ENCODE measurements at places on chromosomes 7 and 10.

- DNase-seq: no peak
Observed at GRCh38 chr10:132738454-132739224, 47.3 kb downstream of the NKX6-2 start.

- DNase-seq: no peak
Observed at GRCh38 chr7:141094336-141095070, 20.6 kb downstream of the TMEM178B start.

GRCh38 chr7:69002416-69002815, 595.9 kb upstream of the AUTS2 start:
- DNase-seq: no peak

DNA sequence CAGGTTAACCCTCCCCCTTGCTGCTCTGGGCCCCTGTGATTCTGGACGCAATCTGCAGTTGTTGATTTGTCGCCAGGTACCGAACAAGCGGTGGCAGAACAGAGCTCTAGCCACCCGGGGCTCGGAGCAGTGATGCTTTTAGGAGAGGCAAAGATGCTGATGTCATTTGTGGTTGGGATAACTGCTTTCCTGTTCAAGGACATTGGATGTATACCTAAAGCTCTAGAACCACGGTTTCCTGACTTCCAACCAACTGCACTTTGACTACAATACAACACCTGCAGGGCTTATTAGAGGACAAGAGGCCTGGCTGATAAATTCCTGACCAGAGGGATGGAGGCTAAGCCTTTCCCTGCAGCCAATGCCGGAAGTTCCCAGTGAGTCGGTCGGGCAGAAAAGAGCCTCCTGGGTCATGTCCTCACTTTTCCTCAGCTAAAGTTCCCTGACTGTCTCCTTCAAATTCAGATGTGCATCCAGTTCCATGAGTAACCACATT, 6.5 kb upstream of the RBM20 start:
- no peak for DNase-seq

GRCh38 chr7:8827329-8827728, 393.9 kb downstream of the NXPH1 start:
- no peak for DNase-seq

DNA sequence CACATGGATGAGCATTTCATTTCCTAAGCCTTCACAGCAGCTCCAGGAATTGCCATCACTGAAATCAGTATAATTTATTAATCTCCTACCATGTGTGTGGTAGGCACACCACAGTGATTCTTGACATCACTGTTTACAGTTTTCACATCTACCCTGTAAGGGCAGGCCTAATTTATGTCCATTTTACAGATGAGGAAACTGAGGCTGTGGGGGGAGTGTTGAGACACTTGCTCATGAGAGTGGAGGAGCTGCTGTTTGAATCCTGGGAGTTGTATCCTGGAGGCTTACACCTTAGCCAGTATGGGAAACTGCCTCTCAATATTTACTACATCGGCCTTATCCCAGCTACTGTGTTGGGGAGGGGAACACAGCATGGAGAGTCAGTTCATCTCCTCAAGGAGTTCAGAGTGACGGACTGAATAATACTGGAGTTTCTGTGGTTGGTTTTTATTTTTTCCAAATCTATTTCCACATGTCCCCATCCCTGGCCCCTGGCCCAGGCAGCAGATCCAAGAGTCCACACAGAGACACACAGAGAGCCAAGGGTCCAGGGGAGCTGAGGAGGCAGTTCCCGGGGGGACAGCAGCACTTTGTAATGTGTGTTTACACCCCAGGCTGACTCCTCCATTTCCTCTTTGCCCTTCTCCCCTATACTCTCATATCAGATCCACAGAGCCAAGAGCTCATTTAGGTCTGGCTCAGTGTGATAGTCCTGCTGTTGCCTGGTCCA, 13.2 kb downstream of the UBTD1 start:
- DNase-seq: no peak

DNA sequence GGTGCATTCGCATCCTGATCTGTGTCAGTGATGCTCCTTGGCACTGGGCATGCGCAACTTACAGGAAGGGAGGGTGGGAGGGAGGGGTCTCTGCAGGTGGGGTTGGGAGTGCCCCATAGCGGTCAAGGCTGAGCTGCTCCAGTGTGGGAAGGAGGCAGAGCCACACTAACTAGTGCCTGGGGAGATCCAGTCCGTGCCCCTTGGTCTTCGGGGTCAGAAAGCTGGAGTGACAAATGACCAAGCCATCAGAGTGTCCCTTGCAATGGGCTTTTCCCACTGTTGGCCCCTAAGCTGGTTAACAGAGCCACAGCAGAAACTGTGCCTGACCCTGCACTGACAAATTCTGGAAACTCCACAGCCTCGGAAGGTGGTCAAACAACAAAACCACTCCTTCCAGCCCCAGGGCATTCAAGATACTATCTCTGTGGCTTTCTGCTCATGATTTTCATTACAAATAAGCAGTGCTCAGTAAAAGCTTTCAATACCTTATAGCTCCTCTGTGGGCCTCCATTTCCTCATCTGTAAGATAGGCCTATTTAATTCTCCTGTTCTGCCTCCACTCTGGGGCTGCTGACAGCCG, 138.1 kb upstream of the UNC5B start:
- no peak for DNase-seq

- no peak for DNase-seq
Observed at GRCh38 chr10:110756876-110757275, 112.7 kb downstream of the RBM20 start.

DNA sequence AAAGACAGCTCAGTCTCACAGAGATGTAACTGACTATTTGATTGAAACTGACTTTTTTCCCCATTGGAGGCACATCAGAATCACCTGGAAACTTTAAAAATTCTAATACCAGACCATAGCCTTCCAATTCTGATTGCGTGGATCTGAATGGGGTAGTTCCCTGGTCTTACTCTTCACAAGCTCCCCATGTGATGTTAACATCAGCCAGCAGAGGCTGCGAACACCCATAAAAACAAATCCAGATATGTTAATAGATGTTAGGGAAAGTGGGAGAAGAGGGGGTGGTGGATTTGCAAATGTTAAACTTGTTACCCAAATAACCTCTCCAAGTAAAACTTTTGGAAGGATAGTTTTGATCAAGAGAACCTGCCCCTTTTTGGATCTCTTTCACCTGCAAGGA, 1133.4 kb downstream of the CNTNAP2 start:
- DNase-seq: no peak

GRCh38 chr10:31170636-31171035, 139.0 kb upstream of the ZNF438 start:
- no peak for DNase-seq

DNA sequence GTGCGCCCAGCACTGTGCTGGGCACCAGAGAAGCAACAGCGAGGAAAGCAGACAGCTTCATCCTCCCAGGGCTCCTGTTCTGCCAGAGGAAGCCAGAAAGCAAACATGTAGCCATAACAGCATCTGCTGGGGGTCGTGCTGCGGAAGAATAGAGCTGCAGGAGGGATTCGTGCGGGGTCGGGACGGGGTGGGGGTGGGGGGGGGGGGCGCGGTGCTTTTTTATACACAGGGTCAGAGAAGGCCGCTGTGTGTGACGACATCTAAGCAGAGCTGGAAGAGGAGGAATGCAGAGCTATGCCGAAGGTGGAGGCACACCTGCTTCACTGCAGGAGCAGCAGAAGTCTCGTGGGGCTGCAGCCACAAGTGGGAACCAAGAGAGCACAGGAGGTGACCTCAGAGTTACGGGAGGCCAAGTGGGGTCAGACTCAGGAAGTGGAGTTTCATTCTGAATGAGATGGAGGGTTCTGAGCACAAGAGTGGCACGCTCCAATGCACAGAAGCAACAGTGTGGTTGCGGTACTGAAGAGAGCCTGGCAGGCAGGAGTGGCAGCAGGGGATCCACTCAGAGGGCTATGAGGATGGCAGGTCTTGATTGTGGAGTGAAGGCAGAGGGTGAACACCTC, 11.1 kb downstream of the PKD1L1 start:
- DNase-seq: no peak

GRCh38 chr10:5485948-5486852, 13.2 kb downstream of the CALML5 start:
- no peak for DNase-seq

Measured in stimulated activated naive CD4-positive, alpha-beta T cell (primary cell).